ENCODE measurements at places on chromosomes 2 and 18.
A peak's percentile ranks its signal among the peaks of the same experiment; 100 is the strongest.

GRCh38 chr2:157339965-157340655 is 14.5 kb upstream of the ERMN start:
- no peak for DNase-seq

GRCh38 chr2:233210843-233211547 is 40.5 kb upstream of the ATG16L1 start:
- DNase-seq: peak; percentile 60

DNA sequence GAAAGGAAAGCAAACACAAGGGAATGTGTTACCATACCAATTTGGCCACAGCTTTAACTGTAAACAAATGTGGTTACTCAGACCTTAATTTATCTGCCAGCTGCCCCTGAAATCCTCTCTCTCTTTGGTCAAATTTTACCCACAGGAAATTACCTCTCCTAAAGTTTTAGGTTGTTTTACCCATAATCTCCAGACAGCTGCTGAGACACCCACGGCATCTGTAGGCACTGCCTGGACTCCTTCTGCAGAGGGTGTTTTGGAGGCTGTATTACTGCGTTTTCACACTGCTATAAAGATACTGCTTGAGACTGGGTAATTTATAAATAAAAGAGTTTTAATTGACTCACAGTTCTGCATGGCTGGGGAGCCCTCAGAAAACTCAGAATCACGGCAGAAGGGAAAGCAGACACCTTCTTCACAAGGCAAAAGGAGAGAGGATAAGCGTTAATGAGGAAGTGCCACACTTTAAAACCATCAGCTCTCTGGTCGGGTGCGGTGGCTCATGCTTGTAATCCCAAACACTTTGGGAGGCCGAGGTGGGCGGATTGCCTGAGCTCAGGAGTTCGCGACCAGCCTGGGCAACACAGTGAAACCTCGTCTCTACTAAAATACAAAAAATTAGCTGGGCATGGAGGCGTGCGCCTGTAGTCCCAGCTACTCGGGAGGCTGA is 677.5 kb upstream of the FSHR start:
- DNase-seq: no peak

- peak; percentile 2 for DNase-seq
Measured at GRCh38 chr2:167069855-167070254, 181.6 kb downstream of the XIRP2 start.

DNA sequence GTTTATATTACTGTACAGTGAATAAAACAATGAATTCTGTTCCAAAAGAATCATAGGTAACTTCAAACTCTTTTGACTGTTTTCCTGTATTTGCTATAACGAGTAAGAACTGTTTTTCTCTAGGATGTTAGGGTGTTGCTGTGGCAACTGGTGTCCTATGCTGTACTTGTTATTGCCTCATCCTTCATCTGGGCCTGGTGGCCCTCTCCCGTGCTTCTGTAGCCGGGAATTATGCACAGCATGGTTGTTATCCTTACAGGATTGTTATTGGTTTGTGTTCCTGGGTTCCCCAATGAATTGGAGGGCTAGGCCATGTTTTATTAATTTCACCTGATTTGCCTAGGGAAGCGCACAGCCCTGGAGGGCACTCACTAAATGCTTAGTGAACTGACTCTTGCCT is 279.2 kb downstream of the PTPRM start:
- DNase-seq: no peak

DNA sequence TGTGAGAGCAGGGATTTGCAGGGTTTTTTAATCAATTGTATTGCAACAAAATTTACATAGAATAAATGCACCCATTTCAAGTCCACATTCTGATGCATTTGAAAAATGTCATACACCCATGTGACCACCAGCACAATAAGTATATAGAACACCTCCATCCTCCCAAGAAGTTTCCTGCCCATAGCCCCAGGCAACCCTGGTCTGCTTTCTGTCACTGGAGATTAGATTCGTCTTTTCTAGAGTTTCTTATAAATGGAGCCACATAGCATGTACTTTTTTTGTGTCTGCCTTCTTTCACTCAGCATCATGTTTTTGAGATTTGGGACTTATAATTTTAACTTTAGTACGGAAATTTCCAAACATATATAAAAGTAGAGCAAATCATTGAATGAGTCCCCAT is 127.2 kb upstream of the EPAS1 start:
- no peak for DNase-seq

- no peak for DNase-seq
Measured at GRCh38 chr2:208097313-208097712, 27.0 kb downstream of the CRYGD start.

- peak; percentile 53 for DNase-seq
Measured at GRCh38 chr2:100757621-100758394, 62.1 kb upstream of the NPAS2 start.

DNA sequence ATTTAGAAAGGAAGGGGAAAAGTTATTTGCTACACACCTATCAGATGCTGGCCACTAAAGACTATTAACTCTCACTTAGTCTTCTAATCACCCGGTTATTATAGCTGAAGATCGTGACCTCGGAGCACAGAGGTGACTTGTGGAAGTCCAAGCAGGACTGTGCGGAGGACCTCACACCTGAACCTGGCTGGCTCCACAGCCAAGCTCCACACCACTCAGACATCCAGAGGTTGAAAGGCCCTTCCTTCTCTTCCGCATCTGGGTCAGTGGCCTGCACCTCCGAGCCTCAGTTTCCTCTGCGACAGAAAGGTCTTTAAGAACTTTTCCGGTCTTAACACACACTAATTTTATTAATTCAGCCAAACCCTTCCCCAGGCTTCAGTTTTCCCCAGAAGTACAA is 57.9 kb downstream of the TNS1 start:
- no peak for DNase-seq

DNA sequence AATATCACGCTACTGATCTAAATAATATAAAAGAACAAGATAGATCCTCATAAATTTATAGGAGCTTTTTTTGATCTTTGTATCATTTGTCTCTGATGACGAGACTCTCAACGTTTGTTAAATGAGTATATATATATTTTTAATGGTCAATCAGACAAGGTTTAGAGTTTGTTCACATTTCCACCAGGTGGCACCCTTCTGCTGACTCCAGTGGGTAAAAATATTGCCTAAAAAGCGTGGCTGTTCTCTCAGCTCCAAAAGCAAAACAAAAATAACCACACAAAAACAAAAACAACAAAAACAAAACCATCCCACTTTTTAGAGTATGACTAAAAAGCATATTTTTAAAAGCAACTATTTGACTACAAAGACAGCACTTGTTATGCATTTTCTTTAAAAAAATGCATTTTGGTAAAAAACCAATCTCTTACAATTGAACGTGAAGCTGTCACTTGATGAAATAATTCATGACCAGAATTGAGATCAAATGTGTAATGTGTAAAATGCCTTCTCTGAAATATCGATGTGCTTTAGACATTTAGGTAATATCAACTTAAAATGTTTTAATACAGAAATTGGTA is 723.2 kb downstream of the DPP10 start:
- no peak for DNase-seq

- DNase-seq: no peak
Measured at GRCh38 chr2:43798300-43798699, 24.5 kb downstream of the DYNC2LI1 start.

DNA sequence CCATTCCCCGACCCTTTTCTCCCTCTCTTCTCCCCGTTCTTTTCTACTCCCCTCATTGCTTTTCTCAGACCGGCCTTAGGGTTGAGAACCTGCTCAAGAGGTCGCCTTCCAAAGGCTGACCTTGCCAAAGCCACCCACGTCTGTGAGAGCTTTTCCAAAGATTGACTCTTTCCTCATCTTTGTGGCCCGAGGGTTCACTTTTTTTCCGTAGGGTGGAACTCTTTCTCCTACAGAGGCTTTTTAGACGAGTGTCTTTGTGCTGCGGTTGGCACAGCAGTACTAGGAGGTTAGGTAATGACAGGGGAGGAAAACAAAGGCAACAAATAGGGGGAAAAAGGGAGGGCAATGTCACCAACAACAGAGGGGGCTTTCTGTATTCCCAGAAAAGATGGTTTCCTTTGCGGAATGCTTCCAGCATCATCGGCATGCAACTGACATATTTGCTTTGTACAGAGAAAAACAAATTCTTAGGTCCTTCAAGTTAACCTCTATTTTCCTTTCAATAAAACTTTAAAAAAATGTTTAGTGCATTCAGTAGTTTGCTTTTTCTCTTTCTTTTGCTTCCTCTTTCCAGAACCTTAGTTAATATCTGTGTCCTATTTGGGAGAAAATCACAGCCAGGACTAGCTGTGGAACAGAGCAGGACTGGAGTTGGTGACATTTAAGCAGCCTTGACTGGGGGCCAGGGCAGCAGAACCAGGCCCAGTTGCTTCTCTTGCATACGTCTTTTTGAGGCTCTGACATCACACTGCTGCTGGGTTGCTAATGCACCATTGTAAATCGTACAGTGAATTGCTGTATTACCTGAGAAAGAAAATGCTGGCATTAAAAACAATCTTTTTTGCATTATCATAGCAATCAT is 188.1 kb upstream of the FANCL start:
- DNase-seq: no peak

GRCh38 chr18:55088561-55088960 is 129.3 kb upstream of the CCDC68 start:
- no peak for DNase-seq

Data from epithelial cell of prostate (primary cell).